ENCODE measurements at places on chromosomes 4 and X.

DNA sequence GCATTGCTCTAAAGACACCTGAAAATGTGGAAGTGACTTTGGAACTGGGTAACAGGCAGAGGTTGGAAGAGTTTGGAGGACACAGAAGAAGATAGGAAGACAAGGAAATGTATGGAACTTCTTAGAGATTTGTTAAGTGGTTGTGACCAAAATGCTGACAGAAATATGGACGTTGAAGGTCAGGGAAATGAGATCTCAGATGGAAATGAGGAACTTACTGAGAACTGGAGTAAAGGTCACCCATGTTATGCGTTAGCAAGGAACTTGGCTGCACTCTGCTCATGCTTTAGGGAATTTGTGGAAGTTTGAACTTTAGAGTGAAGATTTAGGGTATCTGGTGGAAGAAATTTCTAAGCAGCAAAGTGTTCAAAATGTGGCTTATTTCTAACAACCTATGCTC lies 99.4 kb downstream of the FAM13A start:
- no peak for DNase-seq

- no peak for DNase-seq
Measured at GRCh38 chrX:22818061-22818460, 181.7 kb upstream of the DDX53 start.

- DNase-seq, result no peak
Measured at GRCh38 chr4:55032179-55032578, 93.2 kb downstream of the KDR start.

- DNase-seq, result no peak
Measured at GRCh38 chrX:72492499-72492898, 80.1 kb downstream of the HDAC8 start.

DNA sequence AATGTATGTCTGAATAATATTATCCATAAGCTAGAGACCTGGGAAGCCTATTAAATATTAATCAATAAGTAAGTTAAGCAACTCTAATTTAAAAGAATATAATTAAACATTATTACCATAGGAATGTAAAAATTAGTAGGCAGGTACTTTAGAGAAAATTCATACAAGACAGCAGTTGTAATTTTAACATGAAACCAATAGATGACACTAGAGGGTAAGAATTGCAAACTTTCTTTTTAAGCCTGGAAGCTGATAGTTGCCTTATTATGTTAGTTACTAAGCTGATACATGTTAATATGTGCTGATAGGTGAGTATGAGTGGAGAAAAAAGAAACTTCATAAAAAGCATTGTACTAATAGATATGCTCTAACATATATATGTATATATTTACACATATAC lies 1157.4 kb downstream of the FAM133A start:
- no peak for DNase-seq

DNA sequence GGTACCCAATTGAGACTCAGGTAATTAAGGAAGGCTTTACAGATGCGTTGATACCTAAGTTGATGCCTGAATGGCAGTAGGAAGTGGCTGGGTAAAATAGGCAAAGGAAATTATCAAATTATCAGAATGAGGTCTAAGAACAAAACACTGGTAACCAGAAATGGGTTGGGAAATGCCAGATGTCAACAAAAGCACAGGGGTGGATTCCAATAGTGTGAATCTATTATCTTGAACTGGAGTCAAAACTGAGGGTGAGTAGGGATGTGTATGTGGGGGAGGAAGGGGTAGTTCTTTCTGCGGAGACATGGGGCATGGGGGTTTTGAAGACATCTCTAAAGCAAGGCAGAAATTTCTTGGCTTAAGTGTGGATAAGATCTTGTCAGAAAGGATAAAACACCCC lies 16.0 kb upstream of the SEPTIN6 start:
- DNase-seq, result no peak

DNA sequence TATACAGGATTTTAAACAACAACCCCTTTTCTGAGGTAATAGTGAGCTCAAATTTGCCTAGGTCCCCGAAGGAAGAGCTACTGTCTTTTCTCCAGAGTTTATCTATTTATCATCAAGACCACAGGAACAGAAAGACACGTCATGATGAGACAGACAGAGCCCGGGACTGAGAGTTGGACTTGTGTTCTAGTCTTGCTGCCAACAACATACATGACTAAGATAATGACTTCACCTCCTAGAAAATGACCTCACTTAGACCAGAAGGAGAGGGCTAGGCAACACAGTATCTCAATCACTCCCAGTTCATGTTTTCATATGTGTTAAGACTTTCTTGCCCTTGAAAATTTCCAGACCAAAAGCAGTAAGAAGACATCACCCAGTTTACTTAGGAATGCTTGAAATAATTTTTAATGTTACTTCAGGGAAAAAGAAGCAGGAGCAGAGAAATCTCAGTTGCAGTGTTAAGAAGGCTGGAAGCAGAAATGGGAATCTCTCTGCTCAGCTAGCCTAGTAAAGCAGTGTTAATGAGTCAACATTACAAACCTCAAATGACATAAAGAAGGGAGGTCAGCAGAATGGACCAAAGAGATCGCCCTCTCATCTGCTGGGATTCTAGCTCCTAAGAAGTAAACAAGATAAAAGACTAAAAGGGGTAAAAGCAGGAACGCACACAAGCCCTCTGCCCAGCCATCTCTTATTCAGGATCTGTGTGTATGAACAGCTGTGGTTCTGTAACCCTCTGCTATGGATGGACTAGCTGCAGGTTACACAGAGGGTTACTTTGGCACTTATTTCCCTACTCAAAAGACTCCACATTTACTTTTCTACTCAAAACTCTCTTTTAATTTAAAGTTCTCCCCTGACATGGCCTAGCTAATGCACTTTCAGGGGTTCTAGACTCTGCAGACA lies 24.8 kb downstream of the PDGFC start:
- DNase-seq, result no peak

DNA sequence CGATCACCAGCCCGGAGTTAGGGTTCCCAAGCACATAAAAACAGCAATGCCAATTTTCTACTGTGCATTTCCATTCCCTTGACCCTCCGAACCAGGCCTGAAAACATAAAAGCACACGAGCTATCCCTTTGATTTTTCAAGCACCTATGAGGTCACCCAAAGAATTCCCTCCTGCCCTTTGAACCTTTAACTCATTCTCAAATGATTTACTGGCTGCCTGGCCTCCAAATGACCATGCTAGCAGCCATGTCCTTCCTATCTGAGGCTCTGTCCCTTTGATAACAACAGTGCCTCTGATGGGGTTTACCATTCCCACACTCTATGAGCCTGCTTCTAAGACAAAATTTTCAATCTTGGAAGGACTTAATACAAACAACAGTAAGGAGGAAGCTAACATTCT lies 15.2 kb downstream of the SHROOM4 start:
- DNase-seq, result no peak

- DNase-seq, result no peak
Measured at GRCh38 chr4:86019906-86020305, 339.9 kb downstream of the MAPK10 start.

- no peak for DNase-seq
Measured at GRCh38 chr4:98739751-98740150, 81.3 kb upstream of the TSPAN5 start.

GRCh38 chr4:24244663-24245490 lies 339.5 kb downstream of the DHX15 start:
- no peak for DNase-seq

DNA sequence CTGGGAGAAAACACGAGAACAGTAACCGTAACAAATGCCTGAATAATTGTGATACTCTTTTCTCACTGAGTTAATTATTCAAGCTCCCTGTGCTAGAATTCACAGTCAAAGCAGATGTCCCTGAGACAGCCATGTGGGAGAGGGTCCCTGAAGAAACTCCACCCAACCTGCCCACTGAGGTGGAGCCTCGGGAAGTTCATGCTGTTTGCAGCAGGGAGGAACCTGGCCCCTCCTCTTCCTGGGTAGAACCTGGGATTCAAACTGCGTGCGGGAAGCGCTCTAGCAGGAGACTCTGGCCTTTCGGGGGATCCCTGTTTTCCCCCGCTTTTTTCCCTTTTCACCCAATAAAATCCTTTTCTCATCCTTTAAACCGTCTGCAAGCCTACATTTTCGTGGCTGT lies 20.2 kb upstream of the RHOH start:
- no peak for DNase-seq

DNA sequence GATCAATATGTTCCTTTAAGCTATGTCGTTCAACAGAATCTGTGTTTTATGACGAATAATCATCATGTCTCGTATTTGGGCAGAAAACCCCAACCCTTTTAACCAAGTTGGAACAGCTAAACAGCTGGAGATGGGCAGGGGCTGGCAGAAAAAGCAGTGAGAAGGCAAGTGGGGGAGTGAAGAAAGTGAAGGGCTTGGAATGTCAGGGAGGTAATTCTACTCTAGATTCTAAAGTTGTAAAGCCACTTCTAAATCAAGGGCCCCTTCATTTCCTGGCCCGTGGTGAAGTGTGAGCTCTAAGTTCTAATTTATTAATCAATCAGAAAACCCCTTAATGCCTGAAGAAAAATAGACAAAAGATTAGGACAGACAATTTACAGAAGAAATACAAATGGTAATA lies 20.4 kb downstream of the SASH3 start:
- no peak for DNase-seq

DNA sequence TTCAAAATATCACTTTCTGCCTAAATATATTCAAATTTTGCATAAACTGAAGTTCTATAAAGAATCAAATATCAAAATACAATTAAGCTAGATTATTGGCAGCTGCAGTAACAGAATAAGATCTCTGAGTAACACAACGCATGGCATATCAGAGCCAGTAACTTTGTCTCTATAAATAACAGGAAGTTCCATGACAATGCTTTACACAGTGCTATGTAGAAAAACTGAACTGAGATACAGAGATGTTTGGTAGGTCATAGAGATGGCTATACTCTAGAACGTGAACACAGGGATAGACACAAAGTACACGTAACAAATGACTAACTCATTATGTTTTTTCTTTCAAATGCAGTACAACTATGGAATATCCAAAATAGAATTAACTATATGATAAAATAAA lies 18.2 kb downstream of the UBE2D3 start:
- no peak for DNase-seq

DNA sequence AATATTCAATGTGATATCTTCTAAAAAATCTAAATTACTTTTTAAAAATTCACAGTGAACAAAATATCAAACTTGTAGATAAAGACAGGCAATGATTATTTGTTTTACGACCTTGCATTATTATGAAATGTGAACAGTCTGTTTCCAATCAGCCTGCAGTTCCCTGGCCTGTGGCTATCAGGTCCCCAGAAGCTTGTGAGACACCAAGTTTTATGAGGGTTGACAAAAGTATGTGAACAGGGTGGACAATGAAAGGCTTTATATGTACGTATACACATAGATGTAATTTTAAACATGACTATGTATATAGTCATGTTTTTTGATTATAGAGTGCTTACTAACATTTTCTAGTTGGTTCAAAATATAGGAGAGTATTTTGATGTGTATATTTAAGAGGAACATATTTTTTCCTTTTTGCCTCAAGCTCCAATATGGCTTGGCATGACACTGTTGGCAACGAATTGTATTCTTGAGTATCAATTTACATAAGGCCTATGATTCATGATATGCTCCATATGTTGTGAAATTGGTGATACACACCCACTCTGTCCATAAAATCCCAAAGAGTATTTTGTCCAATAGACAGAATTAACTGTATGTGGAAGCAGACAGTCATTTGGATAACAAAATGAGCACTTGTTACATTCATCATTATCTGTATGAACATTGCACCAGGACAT lies 55.7 kb downstream of the BTC start:
- DNase-seq, result no peak

DNA sequence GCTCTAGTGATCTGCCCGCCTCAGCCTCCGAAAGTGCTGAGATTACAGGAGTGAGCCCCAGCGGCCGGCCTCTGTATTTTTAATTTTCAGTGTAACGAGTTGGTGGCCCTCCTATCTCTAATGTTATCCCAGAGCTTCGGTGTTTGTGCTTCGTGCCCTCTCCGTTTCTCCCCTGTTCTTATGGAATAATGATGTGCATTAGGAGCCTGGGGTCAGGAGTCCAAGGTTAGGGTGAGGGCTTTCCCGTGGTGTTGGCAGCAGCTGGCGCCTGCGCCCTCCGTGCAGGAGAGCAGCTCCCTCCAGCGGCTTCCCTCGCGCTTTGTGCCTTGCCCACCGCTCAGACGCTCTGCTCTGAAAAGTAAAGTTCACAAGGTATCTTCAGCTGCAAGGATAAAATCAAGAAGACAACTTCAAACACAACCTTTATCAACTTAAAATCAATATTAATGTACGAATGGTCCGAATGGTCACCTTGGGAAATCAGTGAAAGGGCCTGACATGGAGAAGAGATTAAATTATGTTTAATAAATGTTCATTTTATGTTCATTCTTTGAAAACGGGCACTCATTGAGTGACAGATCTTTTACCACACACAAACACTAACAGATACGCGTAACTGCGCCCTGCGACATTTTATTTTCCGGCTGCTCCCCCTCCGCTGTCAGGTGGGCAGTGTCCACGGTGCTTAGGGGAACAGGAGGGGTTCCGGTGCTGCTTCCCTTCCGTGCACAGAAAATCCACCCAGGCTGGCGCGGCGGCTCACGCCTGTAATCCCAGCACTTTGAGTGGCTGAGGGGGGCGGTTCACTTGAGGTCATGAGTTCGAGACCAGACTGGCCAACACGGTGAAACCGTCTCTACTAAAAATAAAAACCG lies 62.4 kb downstream of the TRAPPC11 start:
- no peak for DNase-seq

DNA sequence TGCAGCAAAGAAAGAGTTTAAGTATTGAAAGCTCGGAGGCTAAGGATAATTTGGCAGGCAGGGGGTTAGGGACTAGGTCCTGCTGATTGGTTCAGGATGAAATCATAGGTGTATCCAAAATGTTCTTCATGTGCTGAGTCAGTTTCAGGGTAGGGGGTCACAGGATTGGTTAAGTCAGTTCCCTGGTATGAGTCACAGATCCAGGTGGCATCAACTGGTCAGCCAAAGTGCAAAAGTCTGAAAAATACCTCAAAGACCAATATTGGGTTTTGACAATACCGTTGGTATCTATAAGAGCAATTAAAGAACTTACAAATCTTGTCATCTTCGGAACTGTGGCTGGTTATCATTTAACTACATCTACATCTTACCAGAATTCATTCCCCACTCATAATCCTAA lies 25.6 kb upstream of the PRDM8 start:
- DNase-seq, result no peak

- no peak for DNase-seq
Measured at GRCh38 chr4:35963383-35963782, 280.9 kb downstream of the ARAP2 start.

DNA sequence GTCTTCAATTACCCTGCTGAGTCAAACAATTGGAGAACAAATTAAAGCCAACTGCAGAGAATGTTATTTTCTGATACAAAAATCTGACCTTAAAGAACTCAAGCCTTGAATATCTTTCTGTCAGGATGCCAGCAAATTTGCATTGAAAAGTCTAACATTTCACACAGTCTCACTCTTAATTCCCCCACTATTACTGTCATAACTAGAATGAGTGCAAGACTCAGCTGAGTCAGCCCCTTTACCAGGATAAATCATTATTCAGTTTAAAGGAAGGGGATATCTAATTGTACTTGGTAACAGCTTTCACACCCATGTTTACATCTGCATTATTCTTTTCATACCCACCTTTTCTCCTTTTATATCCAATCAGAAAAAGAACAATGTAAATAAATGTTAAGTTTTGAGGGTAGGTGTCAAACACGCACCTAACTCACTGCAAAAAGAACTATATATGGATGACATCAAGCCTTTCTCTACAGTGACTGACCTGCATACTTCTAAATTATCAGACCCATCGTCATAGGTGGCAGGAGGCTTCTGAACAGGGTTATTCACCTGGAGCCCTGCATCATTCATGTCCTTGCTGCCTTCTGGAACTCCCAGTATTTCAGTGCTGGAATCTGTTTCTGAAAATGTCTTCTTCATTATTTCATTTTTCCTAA lies 117.4 kb downstream of the TMA16 start:
- DNase-seq, result no peak
